ENCODE measurements at places on chromosomes 4 and X. TPM values are rescaled to one million over a fixed set of nuclear protein-coding genes. Genes with fewer than 3 reads are reported as not detected.

The DHRSX gene
- 16.8 TPM for total RNA-seq

- DNase-seq: no peak
These were observed 28.6 kb upstream of the MXD4 start for GRCh38 chr4:2290488-2290887.

GRCh38 chr4:168247603-168248002, 70.9 kb downstream of the DDX60 start:
- no peak for DNase-seq

DNA sequence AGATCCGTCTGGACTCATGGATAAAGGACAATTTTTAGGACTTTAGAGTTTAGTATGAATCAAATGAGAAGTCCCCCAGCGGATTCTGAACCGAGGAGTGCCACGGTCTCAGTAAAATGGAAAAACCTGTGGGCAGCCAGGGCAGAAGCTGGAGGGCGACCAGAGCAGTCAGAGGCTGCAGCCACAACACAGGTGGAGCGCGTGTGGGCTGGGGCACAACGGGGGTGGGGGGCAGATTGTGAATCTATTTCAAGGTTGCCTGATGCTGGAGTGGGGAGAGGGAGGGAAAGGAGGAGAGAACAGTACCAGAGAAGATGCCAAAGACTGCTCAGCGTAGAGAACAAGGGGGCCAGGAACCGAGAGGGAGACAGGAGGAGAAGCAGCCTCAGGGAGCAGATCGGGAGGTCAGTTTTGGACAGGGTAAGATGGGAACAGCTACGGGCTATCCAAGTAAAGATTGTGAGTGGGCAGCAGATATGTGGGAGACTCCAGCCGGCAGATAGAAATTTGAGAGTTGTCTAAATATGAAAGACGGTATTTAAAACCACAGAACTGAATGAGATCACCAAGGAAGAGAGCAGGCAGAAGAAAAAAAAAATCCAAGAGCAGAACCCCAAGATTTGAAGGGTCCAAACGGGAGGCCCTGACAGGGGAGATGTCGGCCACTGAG, 9.5 kb downstream of the FAT1 start:
- no peak for DNase-seq

GRCh38 chr4:159142241-159142640, 39.4 kb downstream of the RAPGEF2 start:
- no peak for DNase-seq

DNA sequence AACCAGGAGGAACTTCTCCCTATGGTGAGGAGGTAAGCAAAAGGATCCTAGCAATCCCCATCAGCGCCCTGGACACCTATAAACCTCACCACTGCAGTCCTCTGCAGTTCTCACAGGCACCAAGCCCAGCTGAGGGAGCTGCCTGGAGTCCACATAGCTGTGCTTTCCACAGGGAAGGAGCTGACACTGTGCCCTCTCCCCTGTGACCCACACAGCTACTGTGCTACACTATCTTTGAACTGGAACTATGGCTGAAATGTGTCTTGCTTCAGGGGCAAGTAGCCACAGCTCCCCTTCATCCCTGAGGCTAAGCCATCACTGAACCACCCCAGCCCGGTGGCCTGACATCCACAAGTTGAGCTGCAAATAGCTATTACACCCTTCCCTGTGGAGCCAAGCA, 208.5 kb upstream of the RPL34 start:
- DNase-seq: no peak

- no peak for DNase-seq
These were observed 620.7 kb downstream of the RPA4 start for GRCh38 chrX:97504431-97504830.

GRCh38 chrX:154821523-154821922, 12.9 kb downstream of the SMIM9 start:
- DNase-seq: no peak

DNA sequence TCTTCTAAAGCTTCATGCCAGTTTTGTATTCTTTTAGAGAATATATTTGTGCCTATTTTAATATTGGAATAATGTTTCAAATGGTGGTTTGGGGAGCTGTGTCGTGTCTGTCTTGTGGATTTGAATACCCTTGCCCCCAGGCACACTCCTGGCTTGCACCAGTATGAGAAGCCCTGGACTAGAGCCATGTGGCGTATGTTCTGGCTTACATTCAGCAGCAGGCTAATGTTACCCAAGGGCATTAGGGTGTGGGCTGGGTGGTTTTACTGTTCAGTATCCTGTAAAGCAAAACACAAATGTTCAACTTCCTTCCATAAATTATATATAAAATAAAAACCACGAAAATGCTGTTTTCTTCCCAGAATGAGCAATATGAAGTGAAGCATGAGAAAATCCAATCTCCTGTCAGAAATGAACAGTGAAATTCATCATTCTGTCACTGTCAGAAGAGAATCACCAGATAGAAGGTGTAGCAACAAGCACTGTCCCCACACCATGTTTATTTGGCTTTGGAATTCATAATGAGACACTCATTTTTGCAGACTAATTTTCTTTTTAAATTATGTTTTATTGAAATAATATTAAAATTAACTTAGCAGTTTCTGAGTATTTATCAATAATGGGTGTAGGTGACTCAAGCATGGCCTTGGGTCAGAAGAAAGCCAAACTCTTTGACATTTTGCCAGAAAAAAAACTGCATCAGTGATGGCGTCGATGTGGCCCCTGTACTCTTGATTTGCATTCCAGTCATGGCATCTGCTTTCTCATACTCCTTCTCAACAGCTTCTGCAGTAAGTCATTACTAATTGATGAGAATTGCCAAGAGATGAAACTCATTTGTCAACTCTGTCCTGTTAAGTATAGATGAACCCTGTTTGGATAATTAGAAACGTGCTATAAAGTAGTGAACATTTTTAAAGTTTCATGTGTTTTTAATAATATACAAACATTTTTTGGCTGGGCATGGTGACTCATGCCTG, 43.8 kb downstream of the WWC2 start:
- no peak for DNase-seq

- DNase-seq: no peak
These were observed 200.3 kb upstream of the TENM3 start for GRCh38 chr4:182042945-182043344.

The MAGEE2 gene
- 5.4 TPM for total RNA-seq

GRCh38 chrX:77389891-77390290, 57.3 kb upstream of the FGF16 start:
- no peak for DNase-seq

The ARHGEF9 gene
- 156 TPM for total RNA-seq

GRCh38 chr4:76896614-76897535, 1.1 kb downstream of the SOWAHB start:
- DNase-seq: no peak

GRCh38 chr4:7698584-7698983, 241.1 kb downstream of the AFAP1 start:
- DNase-seq: no peak

- no peak for DNase-seq
These were observed 41.0 kb downstream of the RAI2 start for GRCh38 chrX:17820100-17820499.

The ARX gene
- 7.8 TPM for total RNA-seq

DNA sequence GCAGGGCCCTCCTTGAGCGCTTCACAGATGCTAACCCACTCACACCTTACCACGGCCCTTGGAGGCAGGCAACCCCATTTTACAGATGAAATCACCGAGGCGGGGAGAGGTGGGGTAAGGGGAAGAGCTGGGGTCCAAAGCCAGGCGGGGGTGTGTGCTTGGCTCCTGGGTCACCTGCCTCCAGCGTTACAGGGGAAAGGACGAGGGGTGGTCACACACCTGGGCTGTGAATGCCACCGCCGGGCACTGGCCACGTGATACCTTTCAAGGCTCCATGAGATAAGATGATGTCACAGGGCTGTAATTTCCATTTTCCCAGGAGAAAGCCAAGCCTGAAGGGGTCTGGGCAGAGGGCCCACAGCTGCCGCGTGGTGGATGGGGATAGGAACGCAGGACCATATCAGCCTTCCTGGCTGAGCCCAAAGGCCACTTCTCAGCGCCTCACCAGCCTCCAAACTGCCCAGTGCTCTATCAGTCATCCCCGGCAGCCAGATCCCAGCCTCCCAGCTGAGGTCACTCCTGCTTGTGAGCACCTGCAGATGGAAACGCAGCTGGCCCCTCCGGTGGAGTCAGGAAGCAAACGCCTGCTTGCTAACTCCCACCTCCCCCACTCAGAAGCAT, 62.4 kb upstream of the CRMP1 start:
- no peak for DNase-seq

- no peak for DNase-seq
These were observed 73.7 kb downstream of the BEND2 start for GRCh38 chrX:18146954-18147353.

- no peak for DNase-seq
These were observed 1743.0 kb upstream of the TENM3 start for GRCh38 chr4:180500154-180500553.

The SSX4B gene
- not detected for total RNA-seq

- DNase-seq: no peak
These were observed 456 bp downstream of the SNX12 start for GRCh38 chrX:71067712-71068043.

The HSPA4L gene
- 58.9 TPM for total RNA-seq

Measured in dorsolateral prefrontal cortex (tissue), 122 donors.